Nucleus accumbens (tissue), 56 donors: ENCODE measurements at places on chromosomes 4 and X.

DNA sequence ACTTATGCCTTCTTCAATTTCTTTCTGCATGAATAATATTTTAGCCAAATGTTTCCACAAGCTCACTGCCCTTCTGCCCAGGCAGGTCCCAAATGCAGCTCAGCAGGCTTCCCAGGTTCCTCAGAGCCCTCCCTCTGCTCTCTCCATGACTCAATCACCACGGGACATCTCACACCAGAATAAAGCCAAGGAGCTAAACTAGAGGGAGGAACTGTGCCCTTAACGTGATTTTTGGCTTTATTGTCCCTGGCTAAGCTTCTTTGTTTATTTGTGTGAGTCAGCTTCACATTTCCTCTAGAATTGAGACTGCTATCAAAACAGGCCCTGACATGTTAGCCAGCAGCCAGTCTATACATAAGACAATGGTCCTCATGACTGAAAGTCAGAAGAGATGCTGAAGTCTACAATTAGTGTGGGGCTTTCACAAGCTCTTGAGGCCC lies 186.4 kb upstream of the GALNT7 start:
- no peak for DNase-seq

GRCh38 chrX:40880712-40881111 lies 145.4 kb upstream of the MED14 start:
- DNase-seq: no peak

GRCh38 chrX:9171841-9172463 lies 138.0 kb upstream of the FAM9B start:
- DNase-seq: no peak

DNA sequence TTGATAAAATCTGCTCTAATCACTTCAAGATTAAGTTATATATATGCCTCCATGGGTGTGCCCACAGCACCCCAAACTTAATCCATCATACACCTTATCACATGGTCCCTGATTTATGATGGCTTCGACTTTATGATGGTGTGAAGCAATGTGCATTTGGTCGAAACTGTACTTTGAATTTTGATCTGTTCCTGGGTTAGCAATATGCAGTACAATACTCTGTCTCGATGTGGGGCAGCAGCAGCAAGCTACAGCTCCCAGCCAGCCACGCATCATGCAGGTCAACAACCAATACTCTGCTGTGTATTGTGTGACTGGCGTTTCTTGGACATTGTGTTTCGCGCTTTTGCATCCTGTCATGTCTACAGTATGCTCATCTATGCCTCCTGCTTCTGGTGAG lies 62.6 kb downstream of the MCUB start:
- no peak for DNase-seq
